ENCODE measurements at places on chromosomes 1 and 21.

DNA sequence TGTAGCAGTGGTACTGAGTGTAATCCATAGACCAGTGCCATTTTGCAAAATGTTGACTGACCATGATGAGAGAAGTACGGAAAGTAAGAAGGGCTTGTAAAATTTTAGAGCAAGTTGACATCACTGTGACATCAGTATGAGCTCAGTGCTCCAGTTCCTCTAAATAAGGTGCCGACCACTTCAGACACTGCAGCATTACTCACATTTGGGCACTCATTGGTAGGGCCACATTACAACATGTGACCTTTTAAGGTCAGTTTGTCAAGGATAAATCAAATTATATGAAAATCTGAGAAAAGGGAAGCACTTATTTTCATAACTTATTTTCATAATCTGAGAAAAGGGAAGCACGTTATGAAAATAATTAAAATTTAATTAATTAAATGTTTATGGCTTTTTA, 128.0 kb upstream of the ERG start:
- no peak for DNase-seq

DNA sequence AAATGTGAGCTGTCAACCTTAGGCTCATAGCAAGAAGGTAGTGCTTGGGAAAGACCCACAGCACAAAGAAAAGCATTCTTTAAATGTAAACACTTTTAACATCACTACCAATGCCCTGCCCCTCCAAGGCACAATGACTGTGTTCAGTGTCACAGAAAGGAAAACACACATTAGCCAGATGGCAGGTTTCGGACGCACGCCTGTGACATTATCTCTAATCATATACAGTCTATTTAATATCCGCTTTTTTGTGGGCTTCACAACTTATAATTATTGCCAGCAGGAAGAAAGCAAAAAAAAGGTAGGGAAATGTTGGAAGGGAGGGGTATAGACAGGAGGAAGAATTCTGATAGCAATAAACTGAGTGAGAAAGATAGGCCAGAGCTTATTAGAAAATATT, 112.4 kb upstream of the BEND5 start:
- DNase-seq: peak; percentile 15

DNA sequence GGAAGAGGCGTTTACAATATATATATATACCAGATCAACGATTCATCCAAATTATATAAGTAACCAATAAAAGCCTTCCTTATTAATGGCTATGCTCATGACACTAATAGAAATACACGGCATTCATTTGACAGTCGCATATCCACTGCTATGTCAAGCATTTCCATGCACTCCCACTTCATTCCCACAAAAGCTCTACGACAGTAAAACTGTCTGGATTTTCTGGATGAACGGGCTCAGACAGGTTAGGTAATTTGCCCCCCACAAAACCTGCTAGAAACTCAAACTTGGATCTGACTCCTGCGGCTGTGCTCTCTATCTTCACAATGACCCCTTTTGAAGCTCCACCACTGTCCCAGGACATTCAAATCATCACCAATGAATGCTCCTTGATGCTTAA, 11.4 kb downstream of the DNAJC11 start:
- no peak for DNase-seq

- DNase-seq: peak; percentile 59
These were observed 81.2 kb downstream of the EPHB2 start for GRCh38 chr1:22791831-22792347.

GRCh38 chr1:45266151-45266801, 59.9 kb upstream of the ZSWIM5 start:
- peak; percentile 15 for DNase-seq

GRCh38 chr1:28882009-28882628, 32.2 kb upstream of the EPB41 start:
- peak; percentile 95 for DNase-seq

GRCh38 chr21:43771698-43772424, 4.2 kb downstream of the CSTB start:
- no peak for DNase-seq

DNA sequence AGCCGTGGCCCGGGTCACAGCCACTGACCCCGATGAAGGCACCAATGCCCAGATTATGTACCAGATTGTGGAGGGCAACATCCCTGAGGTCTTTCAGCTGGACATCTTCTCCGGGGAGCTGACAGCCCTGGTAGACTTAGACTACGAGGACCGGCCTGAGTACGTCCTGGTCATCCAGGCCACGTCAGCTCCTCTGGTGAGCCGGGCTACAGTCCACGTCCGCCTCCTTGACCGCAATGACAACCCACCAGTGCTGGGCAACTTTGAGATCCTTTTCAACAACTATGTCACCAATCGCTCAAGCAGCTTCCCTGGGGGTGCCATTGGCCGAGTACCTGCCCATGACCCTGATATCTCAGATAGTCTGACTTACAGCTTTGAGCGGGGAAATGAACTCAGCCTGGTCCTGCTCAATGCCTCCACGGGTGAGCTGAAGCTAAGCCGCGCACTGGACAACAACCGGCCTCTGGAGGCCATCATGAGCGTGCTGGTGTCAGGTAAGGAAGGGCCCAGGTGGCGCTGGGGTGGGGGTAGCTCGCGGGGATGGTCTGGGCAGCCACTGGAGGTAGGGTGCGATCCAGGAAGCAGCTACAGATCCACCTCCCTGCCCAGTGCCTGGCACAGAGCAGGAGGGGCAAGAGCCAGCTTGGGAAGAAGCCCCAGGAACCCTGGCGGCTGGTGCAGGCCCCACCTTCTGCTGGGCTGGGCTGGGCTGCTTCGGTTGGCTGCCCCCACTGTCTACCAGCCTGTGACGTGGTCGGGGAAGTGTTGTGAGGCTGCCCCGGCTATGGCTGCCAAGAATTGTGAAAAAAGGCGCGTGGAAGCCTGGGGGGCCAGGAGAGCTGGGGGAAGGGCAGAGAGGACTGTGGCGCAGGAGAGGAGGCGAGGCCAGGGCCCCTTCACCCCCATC, 3.8 kb downstream of the CELSR2 start:
- DNase-seq: peak; percentile 78

DNA sequence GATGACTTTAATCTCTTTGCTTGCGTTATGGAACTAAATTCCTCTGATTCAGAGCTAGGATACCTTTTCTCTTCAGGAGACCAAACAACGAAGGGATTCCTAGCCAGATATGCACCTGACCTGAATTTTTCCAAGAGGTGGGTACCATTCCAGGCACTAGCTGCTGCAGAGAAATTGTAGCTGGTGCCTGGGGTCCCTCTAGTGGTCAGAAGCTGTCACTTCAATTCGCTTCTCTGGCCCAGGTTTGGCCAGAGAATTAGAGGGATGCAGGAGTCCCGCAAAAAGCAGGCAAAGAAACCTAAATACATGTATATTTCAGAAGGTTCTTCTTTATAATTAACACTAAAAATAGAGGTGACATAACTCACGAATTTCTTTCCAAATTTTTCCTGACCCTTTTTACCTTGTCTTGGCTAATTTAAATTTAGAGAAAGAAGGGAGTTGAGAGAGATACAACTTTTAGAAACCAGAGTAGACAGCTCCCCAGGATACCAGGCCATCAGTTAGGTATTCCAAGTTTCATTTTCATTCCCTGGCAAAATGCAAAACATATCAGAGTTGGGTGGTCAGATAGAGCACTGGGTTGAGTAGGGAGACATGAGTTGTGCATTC, 9.6 kb downstream of the ACKR1 start:
- DNase-seq: peak; percentile 75

GRCh38 chr1:72483846-72484357, 201.6 kb upstream of the NEGR1 start:
- DNase-seq: no peak

DNA sequence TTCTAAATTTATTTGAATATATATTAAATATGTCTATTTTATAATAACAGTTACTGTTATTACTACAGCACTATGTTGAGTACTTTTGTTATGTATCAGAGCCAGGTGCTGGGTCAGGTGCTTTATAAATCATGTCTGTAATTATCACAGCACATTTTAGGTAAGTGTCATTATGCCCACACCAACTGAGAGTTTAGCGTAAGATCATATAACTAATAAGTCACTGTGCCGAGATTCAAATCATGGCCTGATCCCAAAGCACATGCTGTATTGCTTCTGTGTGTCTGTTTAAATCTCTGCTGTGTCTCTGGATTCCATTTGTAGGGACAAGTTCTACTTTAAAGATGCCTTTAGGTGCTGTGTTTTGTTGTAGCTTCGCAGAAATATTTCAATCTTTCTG, 1.9 kb downstream of the GPSM2 start:
- peak; percentile 19 for DNase-seq

GRCh38 chr21:37244501-37245095, 22.5 kb downstream of the VPS26C start:
- DNase-seq: no peak

GRCh38 chr1:32816676-32817158, 441 bp downstream of the YARS1 start:
- DNase-seq: no peak

DNA sequence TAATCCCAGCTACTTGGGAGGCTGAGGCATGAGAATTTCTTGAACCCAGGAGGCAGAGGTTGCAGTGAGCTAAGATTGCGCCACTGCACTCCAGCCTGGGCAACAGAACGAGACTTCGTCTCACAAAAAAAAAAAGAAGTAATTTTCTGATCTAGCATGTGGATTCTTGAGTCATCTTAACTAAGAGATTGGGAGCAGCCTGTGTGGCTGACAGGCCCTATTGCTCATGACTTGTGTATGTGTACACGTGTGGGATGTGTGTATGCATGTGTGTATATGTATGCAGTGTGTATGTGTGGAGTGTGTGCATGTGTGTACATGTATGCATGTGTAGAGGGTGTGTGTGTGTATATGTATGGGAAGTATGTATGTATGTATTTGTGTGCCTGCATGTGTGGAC, 29.5 kb downstream of the DOP1B start:
- DNase-seq: no peak

All from eye (tissue), 1 donor.